Activated CD4-positive, alpha-beta T cell treated with anti-CD3 and anti-CD28 coated beads, Interleukin-10, Interleukin-2, amounts not matched to agents 100 ng/mL and 50 ng/mL, durations not matched to agents 16 hours and 8 hours (primary cell): ENCODE measurements at places on chromosomes 13 and 19.
A peak's percentile ranks its signal among the peaks of the same experiment; 100 is the strongest.

- peak; percentile 66 for DNase-seq
Observed at GRCh38 chr13:49791711-49792549, 552 bp downstream of the KPNA3 start.

DNA sequence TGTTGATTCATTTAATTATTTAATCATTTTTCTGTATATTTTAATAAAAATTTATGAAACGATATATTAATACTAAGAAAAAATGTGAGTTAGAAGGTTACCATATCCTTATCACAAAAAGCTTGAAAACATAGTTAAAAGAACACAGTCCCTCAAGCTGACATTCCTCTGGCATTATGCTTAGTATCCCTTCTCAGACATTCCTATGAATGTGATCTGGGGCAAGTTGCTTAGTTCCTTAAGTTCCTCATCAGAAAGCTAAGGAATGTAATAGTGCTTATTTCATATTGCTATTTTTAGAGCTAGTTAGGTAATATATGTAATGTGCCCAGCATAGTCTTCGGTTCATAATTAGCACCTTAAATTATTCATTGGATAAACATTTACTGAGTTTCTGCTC lies 122.8 kb downstream of the MTUS2 start:
- DNase-seq = no peak

DNA sequence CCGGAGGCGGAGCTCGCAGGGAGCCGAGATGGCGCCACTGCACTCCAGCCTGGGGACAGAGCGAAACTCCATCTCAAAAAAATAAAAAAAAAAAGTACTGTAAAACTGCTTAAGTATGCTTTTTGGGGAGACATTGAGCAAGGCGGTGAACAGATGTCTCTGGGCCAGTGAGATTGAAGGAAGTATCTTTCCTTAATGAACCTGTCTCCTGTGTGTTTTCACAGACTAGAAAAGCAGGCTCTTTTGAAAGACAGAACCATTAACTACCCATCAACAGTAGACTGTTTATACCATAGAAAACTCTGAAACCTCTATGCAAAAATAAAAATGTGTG lies 1.5 kb upstream of the ECH1 start:
- DNase-seq = no peak

DNA sequence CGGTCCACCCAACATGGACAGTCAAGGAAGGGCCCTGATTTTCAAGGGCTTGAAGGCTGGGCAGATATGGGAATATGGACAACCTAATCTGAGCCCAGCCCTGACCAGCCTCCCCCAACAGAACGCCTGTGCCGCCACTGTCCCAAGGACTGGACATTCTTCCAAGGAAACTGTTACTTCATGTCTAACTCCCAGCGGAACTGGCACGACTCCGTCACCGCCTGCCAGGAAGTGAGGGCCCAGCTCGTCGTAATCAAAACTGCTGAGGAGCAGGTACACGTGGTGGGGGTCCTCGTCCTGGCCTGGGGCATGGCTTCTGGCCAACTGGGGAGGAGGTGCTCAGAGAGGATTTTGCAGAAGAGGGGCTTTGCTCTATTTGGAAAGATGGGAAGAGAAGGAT lies 3.5 kb downstream of the CLEC4M start:
- no peak for DNase-seq

DNA sequence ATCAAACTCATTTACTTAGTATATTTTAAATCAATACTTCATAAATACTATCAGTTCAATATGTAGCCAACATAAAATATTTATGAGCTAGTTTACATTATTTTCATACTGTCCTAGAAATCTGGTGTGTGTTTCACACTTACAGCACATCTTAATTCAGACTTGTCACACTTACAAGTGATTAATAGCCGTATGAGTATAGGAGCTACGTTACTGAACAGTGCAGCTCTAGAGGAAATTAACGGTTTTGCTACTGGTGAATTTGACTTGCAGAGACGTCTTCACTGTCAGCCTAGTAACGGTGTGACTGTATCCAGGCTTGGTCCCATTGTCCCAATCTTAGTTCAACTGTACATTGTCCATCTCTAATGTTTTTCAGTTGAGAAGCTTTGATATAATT lies 33.7 kb upstream of the POSTN start:
- DNase-seq = no peak

GRCh38 chr13:80630685-80631121 lies 289.8 kb upstream of the SPRY2 start:
- no peak for DNase-seq

DNA sequence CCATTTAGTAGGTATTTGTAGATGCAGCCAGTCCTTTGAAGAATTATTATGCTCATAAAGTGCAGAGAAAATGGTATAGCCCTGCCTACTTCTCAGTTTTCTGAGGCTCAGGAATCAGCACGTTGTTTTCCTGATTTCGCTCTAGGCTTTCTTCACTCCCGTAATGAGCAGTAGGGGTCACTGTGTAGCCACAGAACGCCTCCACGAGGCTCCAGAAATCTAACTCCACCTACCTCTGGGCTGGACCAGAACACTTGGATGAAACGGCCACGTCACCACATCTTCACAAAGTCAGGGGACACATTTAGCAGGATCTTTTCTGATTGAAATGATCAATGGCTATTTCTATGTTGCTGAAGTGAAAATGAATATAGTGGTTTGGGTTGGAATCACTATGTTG lies 49.8 kb upstream of the GTF3A start:
- DNase-seq = peak; percentile 79

DNA sequence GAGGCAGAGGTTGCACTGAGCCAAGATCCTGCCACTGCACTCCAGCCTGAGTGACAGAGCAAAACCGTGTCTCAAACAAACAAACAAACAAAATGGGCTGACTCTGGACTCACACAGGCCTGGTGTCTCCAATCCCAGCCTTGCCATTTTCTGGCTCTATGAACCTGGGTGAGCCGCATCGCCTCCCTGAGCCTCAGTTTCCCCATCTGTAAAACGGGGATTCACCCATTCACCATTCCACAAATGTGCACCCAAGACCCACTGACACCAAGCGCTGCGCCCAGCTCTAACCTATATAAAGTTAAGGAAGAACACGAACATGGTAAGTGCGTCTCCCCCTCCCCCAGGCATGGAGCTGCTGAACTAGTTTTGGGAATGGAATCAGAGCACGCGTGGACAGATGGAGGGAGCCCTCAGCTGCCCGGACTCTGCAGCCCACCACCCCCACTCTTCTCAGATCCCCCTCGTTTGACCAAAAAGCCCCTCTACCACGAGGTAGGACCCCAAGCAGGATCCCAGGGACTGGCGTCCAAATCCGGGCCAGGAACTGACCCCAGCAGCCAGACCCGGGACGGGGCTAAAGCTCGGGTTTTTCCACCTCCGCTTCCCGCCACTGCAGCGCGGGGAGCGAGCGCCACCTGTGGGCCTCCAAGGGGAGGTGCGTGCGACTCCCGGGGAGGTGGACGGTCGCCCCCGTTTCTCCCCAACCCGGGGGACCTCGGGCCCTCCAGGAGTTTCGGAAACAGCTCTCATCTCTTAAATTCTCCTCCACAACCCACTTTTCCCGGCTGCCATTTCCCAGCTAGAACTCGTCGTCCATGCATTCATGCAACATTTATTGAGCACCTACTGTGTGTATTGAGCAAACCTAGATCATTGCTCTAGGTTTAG lies 33.0 kb upstream of the ADGRE5 start:
- peak; percentile 75 for DNase-seq

DNA sequence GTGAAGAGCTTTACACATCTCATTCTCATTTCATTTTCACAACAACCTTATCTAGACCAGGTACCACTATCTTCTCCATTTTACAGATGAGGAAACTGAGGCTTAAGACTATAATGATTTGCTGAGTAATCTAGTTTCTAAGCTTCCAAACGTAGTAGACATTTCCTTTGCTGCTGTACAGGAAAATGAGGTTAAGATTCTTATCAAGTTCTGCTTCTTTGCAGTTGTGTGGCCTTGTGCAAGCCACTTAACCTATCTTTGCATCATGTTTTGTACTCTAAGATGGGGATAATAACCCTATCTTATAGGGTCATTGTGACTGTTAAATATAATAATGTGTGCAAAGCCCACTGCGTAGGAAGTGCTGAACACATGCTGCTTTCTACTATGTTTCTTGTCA lies 307.9 kb downstream of the HS6ST3 start:
- DNase-seq = no peak

DNA sequence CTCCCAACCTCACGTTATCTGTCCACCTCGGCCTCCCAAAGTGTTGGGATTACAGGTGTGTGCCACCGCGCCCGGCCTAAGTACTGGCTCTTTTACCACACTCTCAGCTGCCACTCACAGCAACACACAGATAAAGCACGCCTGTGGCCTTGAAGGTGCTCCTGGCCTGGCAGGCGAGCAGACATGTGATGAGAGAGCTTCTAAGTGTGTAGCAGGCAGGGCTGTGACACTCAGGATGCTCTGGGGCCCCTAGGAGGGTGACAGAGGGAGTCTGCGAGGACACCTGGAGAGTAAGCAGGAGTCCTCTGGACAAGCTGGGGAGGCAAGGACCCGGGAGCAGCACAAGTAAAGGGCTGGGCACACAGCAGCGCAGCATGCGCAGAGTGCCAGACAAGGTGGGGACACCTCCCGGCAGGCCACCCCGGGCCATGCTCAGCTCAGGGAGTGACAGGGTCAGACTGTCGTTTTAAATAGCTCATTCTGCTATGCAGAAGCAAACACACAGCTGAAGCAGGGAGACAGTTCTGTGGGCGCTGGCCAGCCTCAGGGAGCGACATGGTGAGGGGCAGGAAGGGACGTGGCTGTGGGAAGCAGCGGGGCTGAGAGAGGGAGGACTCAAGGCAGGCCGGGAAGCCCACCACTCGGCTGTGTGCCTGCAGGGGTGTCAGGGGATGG lies 26.5 kb downstream of the MED26 start:
- DNase-seq = no peak

- DNase-seq = peak; percentile 39
Observed at GRCh38 chr19:49020931-49021895, 2.9 kb downstream of the CGB3 start.

- DNase-seq = no peak
Observed at GRCh38 chr13:41259875-41260501, 3.4 kb downstream of the MTRF1 start.
